ENCODE measurements at places on chromosomes 2 and 18.

GRCh38 chr2:213818436-213818835 lies 534.2 kb downstream of the SPAG16 start:
- DNase-seq: no peak
- H3K4me1 ChIP-seq: no peaks in the 10 kb centered on the region
- H3K27ac ChIP-seq: no peak overlapping the region
- no peaks in the 10 kb centered on the region for H3K36me3 ChIP-seq
- H3K4me3 ChIP-seq: no peak overlapping the region

- no peak overlapping the region for H3K27ac ChIP-seq
- H3K27me3 ChIP-seq: peaks cover 15% of the 10 kb centered on the region
- DNase-seq: no peak
Observed at GRCh38 chr2:119423108-119423444, 8.6 kb upstream of the TMEM37 start.

DNA sequence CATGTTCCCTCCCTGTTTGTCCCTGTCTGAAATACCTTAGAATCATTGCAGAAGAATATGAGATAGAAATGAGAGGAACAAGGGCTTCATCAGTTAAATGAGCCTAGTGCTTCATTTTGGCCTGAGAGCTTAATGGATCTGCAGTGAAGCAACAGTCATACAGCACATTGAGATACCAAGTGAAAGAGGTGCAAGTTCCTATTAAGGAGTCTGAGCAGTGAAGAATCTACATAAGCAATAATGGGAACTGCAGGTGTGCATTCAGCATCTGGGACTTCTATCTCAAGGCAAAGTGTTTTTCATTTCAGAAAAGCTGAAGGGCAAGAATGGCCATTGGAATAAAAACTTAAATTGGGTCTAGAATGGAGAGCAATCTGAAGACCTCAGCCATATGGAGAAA lies 323.2 kb upstream of the SLC39A10 start:
- no peak overlapping the region for H3K27ac ChIP-seq
- no peak for DNase-seq
- peaks cover 3% of the 10 kb centered on the region for H3K4me1 ChIP-seq
- H3K27me3 ChIP-seq: peaks cover 4% of the 10 kb centered on the region
- H3K4me3 ChIP-seq: no peak overlapping the region

- DNase-seq: no peak
- H3K27me3 ChIP-seq: peaks cover 6% of the 10 kb centered on the region
- no peaks in the 10 kb centered on the region for H3K36me3 ChIP-seq
- H3K4me1 ChIP-seq: no peaks in the 10 kb centered on the region
Observed at GRCh38 chr2:88521445-88522073, 69.1 kb upstream of the FOXI3 start.

DNA sequence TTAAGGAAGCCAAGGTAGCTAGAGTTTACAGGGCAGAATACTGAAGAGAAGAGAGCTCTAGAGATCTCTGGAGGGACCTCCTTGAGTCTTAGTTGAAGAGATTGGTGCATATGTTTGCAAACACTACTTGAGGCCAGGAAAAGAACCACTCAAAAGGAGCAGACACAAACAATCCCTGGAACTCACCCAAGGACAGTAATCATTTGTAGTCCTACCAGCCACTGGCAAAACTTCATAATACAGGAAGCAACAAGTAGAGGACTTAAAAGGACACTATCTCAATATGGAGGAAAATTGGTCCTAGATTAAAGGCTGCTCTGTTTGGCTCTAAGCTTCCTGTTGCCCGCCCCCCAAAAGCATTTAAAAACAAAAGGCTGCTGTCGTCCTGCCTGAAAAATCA lies 46.9 kb upstream of the UBXN4 start:
- peaks cover 32% of the 10 kb centered on the region for H3K36me3 ChIP-seq
- no peak for DNase-seq
- peaks cover 29% of the 10 kb centered on the region for H3K4me1 ChIP-seq

DNA sequence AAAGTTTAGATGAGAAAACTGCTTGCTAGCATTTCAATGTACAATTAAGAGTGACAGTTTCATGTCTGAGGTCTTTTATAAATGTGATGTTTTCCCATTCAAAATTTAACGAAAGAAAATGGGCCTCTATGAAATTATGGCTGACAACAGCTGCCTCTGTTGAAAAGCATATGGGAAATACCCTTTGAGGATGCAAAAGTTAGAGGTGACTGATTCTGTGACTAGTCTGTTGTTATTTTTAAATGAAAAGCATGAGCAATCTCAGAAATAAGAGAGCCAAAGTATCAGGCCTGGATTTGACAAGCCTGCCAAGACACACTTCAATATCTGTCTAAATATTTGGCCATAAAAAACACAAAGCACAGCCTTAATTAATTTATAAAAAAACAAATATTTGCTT lies 580.8 kb downstream of the ERBB4 start:
- H3K36me3 ChIP-seq: no peaks in the 10 kb centered on the region
- no peak for DNase-seq
- H3K4me3 ChIP-seq: no peak overlapping the region
- H3K27me3 ChIP-seq: no peaks in the 10 kb centered on the region

DNA sequence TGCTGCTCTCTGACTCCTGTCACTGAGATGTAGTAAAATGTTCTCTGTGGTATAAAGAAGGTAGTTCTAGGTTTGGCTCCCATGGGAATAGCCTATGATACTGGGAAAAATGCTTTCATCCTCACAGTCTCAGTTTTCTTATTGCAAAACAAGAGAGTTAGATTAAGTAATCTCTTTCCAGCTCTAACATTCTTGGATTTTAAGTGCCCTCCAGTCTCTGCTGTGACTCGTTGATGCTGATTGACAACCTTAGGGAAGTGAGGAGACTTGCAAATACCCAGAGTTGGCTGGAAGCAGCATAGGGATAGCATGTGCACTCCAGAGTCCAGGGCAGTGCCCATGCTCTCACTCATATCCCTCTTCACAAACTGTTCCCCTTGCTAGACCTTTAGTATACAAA lies 534.9 kb downstream of the SLC4A3 start:
- H3K4me1 ChIP-seq: no peaks in the 10 kb centered on the region
- H3K27me3 ChIP-seq: no peaks in the 10 kb centered on the region
- DNase-seq: no peak
- no peak overlapping the region for H3K4me3 ChIP-seq

DNA sequence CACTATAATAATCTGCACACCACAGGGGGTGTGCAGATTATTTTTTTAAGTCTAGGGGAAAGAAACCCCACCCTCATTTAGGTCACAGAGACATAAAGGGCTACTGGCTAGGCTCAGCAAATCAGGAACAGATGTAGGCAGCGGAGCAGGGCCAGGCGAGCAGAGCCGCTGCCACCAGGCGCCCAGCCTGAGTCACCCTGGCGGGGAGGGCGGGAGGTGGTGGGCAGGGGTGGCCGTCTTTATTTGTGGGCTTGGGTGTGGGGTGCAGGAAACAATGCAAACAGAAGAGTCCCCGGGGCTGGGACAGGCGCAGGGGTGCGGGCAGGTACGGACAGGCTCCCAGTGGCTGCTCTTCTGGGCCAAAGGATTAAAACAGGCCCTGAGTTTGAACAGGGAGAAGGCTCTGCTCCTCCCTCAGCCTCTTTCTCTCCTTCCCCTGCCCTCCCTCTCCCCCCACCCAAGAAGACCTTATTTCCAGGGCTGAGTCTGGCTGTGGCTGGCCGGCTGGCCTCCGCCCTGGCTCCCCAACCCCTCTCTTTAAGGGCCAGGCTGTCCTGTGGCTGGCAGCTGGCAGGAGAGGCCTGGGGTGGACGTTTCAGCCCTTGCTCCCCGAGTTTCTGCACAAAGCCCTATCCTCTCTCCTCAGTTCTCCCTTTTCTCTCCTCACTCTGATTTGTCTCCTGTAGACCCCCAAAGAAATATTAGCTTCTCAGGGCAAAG lies 142.9 kb upstream of the SMAD2 start:
- no peak for DNase-seq
- H3K36me3 ChIP-seq: no peaks in the 10 kb centered on the region
- no peak overlapping the region for H3K27ac ChIP-seq
- no peaks in the 10 kb centered on the region for H3K4me1 ChIP-seq

DNA sequence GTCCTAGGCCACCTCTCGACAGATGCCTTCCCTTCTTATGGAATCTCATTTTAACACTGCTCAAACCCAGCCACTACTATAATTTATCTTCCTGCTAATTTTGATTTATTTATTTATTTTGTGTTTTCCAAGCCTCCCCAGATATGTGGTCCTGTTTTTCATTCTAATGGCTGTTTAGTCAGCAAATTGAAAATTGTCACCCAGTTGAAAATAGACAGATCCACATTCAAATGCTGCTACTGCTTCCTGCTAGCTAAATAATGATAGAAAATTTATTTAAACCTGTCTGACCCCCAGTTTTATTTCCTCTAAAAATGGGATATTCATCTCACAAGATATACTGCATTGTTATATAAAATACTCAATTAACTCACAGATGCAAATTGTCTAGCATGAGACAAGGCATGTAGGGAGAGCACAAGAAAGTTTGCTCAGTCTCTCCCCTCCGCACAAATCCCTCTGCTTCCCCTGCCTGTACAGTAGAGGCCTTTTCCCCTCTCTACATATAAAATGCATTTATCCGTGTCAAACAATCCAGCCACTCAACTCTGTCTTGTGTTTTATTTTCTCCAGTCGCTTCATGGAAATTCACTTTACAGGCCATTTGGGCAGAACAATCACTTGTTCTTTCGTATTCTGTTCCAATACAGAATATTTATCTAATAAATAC lies 389.9 kb downstream of the SOX11 start:
- H3K4me3 ChIP-seq: no peak overlapping the region
- no peaks in the 10 kb centered on the region for H3K36me3 ChIP-seq
- no peak overlapping the region for H3K27ac ChIP-seq
- no peak for DNase-seq
- no peaks in the 10 kb centered on the region for H3K4me1 ChIP-seq
- no peaks in the 10 kb centered on the region for H3K27me3 ChIP-seq

DNA sequence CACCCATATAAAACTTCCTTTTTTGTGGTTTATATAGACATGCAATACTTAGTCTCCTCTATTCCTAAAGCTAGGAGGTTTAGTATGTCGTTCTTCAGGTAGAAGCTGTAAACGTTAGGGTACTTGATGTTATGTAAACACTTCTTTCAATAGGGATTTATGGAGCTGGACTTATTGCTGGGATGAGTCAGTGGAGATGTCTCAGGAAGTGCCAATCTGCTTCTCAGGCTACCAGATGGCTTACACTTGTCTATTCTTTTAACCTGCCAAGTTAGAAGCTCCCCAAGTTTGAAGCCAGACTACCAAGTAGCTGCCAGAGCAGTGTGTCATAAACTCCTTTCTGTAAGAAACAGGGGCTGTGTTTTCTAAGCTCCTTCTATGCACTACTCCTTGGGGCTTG lies 756.5 kb upstream of the LRRTM1 start:
- H3K27ac ChIP-seq: no peak overlapping the region
- H3K4me1 ChIP-seq: no peaks in the 10 kb centered on the region
- H3K36me3 ChIP-seq: no peaks in the 10 kb centered on the region
- H3K4me3 ChIP-seq: no peak overlapping the region
- no peak for DNase-seq
- H3K27me3 ChIP-seq: no peaks in the 10 kb centered on the region

DNA sequence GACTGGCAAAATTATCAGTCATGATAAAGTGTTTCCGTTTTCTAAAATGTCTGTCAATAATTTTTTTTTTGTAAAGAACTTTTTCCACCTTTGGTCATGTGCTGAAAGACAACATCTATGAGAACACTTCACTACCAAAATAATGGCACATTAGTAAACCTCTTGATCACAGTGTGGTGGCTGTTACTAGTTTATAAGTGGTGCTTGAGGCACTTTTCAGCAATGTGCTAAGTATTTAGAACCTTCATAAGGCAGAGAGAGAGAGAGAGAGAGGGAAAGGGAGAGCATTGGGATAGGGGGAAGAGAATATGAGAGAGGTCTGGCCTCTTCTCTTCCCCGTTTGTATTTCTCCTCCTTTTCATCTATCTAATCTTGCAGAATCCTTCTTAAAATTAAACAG lies 1.1 kb upstream of the NYAP2 start:
- no peak for DNase-seq
- H3K27ac ChIP-seq: no peak overlapping the region
